Heart right ventricle (tissue), 16 donors: ENCODE measurements at places on chromosomes 11 and 22.

DNA sequence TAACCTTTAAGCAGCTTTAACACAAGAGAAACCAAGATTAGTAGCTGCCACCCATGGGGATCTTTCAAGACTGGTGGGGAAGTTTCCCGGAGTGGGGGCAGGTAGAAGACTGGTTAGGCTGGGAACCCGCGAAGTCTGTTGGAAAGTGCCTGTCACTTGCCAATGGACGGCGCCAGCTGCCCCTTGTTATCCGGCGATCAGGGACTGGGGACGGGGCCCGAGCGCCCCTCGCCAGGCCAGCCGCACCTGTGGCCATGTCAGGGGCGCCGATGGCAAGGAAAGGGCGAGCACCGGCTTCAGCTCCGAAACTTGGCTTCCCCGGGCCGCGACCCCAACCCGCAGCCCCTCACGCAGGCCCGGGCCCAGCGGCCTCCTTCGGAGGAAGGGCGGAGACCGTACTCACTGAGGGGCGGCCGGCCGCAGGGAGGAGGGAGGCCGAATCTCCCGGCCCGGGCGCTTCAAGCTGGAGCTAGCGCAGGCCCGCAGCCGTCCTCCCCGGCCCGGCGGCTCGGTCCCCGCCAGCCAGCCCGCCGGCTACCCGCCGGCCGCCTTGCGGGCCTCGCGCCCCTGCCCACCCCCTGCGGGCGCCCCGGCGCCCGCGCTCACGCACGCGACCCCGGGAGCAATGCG, 539 bp downstream of the EIF4ENIF1 start:
- peak; percentile 19 for DNase-seq
- H3K4me3 ChIP-seq: peak overlapping the region; percentile 91

- no peaks in the 10 kb centered on the region for H3K36me3 ChIP-seq
- no peaks in the 10 kb centered on the region for H3K27me3 ChIP-seq
- no peak overlapping the region for H3K27ac ChIP-seq
- no peaks in the 10 kb centered on the region for H3K4me1 ChIP-seq
Measured at GRCh38 chr11:92753161-92753560, 216.3 kb upstream of the MTNR1B start.

- no peak overlapping the region for H3K27ac ChIP-seq
- H3K36me3 ChIP-seq: peaks cover 86% of the 10 kb centered on the region
- H3K27me3 ChIP-seq: no peaks in the 10 kb centered on the region
- DNase-seq: no peak
- no peaks in the 10 kb centered on the region for H3K4me1 ChIP-seq
Measured at GRCh38 chr11:11370255-11370961, 17.4 kb upstream of the CSNK2A3 start.

DNA sequence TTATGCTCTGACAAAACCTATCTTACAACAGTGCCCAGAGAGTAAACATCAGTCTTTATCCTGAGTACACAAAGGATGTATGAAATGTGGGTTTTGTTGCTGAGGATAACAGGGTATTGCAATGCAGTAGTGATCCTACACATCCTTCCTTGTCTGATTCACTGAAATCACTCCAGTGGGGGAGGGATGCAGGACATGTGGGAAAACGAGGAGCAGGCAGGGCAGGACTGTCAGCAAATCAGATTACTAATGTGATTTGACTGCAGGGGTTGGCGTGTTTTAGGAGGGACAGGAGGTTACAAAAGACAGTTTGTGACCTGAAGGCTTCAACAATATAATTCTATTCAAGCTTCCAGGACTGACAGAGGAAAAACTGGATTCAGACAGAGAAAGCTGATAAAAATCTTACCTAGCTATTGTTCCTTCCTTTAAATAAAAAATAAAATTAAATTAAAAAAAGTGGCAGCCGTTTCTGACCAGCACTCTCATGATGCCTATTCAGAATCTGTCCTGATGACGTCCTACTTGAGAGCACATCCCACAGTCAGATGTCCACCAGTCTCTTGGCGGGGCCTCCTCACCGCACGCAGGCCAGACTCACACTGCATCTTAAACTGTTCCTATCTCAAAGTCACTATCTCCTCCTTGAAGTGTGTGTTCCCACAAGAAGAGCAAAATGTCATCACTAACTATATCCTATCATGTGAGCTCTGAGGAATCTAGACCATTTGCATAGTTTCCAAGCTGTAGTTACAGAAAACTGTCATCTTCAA, 50.6 kb upstream of the MN1 start:
- DNase-seq: no peak
- peaks cover 48% of the 10 kb centered on the region for H3K4me1 ChIP-seq
- no peaks in the 10 kb centered on the region for H3K27me3 ChIP-seq
- peaks cover 29% of the 10 kb centered on the region for H3K36me3 ChIP-seq

- H3K4me1 ChIP-seq: peaks cover 9% of the 10 kb centered on the region
- H3K4me3 ChIP-seq: no peak overlapping the region
- H3K27ac ChIP-seq: no peak overlapping the region
Measured at GRCh38 chr11:59197991-59198390, 14.7 kb downstream of the MPEG1 start.

DNA sequence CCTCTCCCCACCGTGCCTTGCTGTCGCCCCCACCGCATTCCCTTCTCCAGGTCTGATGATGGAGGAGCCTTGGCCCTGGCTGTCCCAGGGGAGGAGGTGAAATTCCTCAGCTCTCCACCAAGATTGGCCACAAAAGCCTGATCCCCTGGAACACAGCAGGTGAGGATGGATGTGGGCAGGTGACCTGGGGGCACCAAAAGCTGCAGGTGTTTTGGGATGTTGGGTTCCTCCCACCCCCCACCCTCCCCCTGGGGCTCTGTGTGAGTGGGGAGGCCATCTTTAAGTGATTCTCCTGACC, 639 bp downstream of the TRIOBP start:
- H3K4me1 ChIP-seq: peaks cover 6% of the 10 kb centered on the region
- no peak for DNase-seq
- H3K27ac ChIP-seq: no peak overlapping the region
- H3K36me3 ChIP-seq: peaks cover 22% of the 10 kb centered on the region

- H3K27me3 ChIP-seq: no peaks in the 10 kb centered on the region
- peaks cover 23% of the 10 kb centered on the region for H3K4me1 ChIP-seq
- H3K4me3 ChIP-seq: peak overlapping the region; percentile 80
- DNase-seq: no peak
- H3K27ac ChIP-seq: no peak overlapping the region
- H3K36me3 ChIP-seq: no peaks in the 10 kb centered on the region
Measured at GRCh38 chr22:31497148-31497938, 1.0 kb downstream of the SFI1 start.

GRCh38 chr11:126194121-126194543, 17.3 kb downstream of the RPUSD4 start:
- no peaks in the 10 kb centered on the region for H3K27me3 ChIP-seq
- H3K27ac ChIP-seq: no peak overlapping the region
- peaks cover 16% of the 10 kb centered on the region for H3K36me3 ChIP-seq
- H3K4me1 ChIP-seq: peaks cover 19% of the 10 kb centered on the region
- H3K4me3 ChIP-seq: no peak overlapping the region

GRCh38 chr22:20302438-20303228, 17.2 kb downstream of the DGCR6L start:
- no peaks in the 10 kb centered on the region for H3K36me3 ChIP-seq
- H3K27me3 ChIP-seq: peaks cover 15% of the 10 kb centered on the region
- no peak overlapping the region for H3K4me3 ChIP-seq
- peak; percentile 6 for DNase-seq
- H3K27ac ChIP-seq: no peak overlapping the region

DNA sequence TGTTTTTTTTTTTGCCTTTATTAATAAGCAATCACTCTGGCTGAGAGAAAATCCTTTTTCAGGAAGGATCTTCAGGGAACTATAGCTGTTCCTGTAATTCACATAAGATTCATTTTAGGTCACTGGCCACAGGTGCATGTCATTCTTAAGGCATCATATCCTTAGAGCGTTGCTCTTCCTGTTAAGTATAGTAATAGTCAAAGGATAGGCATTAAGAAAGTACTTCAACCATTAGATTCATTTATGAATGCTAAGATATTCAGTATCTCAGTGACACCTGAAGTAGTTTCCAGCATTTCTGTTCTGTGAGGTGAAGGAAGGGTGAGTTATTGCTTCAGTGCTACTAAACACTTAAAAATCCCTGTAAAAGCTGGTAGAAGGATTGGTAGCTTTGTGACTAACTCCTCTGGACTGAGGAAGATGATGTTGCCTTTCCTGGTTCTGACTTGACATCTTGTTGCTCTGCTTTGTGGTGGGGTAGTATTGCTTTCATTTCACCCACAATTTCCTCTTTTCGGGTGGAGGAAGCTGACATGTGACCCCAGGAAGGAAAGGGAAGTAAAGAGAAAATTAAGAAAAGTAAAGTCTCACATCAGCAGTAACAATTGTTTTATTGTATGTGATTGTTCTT, 34.7 kb downstream of the RNF169 start:
- no peak for DNase-seq
- no peak overlapping the region for H3K4me3 ChIP-seq
- H3K27me3 ChIP-seq: no peaks in the 10 kb centered on the region
- H3K4me1 ChIP-seq: peaks cover 33% of the 10 kb centered on the region

DNA sequence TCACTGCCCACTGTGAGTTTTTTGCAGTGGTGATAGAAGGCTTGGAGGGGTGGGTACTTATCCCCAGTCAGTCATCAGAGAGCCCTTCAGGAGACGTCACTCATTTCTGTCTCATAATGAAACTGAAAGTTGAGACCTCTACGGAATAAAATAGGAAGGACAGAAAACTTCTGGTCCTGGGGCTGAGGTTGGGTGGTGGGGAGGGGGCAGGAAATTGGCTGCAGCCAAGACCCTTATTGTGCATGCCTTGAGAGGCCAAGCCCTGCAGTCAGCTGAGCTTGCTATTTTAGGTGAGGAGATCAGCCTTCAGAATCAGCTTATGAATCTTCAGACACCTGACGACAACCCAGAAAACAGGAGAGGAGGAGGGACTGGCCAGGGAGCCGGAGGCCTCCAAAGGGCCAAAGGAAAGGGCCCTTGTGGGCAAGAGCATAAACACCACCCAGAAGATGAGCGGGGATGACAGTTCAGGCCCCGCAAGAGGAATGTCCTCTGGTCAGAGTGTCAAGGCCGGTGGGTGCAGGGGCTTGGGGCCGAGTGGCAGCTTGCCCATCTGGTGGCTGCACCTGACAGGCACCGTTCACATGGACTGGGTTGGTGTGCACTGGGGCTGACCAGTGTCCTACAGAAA, 17.9 kb upstream of the ADA2 start:
- H3K27me3 ChIP-seq: peaks cover 24% of the 10 kb centered on the region
- DNase-seq: no peak
- no peaks in the 10 kb centered on the region for H3K36me3 ChIP-seq
- no peak overlapping the region for H3K4me3 ChIP-seq

DNA sequence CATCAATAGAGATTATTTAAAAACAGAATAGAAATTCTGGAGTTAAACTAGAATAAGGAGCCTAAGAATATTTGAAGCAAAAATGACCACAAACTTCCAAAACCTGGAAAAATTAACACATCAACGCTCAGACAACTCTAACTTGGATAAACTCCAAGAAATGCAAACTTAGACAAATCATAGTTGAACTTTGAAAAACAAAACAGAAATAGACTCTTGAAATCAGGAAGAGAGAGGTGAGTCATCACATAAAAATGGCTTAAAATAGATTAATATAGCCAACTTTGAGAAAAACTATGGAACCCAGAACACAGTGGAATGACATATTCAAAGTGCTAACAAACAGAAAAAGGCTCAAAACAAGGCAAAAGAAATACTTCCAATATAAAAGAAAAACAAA, 974.2 kb downstream of the JRKL start:
- no peak overlapping the region for H3K4me3 ChIP-seq
- H3K4me1 ChIP-seq: no peaks in the 10 kb centered on the region
- H3K36me3 ChIP-seq: no peaks in the 10 kb centered on the region
- DNase-seq: no peak
- H3K27ac ChIP-seq: no peak overlapping the region

DNA sequence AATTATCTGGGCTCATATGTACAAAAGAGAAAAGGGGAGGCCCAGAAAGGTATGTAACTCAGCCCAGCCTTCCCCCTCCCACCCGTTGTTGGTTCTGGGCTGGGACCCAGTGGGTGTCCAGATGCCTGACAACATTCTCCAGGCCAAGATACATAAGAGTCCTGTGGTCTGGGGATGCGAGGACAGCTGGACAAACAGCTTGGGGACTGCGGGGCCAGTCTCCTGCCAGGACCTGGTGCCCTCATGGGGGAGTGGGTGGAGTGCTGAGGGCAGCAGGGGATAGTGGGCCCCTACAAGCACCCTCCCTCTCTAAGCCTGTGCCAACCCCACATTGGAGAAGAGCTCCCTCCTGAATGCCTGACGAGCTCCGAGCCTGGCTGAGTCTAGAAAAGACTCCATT, 3.5 kb upstream of the SLC22A6 start:
- H3K27me3 ChIP-seq: no peaks in the 10 kb centered on the region
- H3K27ac ChIP-seq: no peak overlapping the region
- DNase-seq: no peak
- H3K4me1 ChIP-seq: no peaks in the 10 kb centered on the region

DNA sequence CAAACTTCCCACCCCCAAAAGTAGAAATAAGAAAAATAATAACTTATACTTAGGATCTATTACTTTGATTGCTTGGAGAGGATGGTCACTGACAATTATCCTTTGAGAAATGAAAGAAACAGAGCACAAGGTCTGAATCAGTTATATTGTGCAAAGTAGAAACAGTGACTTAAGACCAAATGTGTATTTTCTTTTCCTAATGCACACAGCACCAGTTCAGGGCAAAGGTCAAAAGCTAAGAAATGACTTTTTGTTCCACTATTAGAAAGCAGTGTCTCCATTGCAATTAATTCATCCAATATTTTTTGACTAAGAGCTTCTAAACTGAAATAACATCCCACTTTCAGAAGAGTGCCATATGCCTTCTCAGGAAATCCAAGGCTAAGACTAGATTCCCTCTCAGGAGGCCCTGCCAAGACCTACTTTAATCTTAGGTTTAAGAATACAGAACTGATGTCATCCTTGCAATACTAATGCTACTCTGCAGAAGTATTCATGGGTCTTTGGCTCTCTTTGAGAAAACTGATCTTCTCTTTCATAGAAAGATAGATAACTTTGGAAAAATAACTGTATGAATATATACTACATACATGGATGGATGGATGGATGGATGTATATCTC, 147.0 kb downstream of the APOL5 start:
- no peaks in the 10 kb centered on the region for H3K27me3 ChIP-seq
- no peaks in the 10 kb centered on the region for H3K36me3 ChIP-seq
- H3K4me3 ChIP-seq: no peak overlapping the region
- H3K4me1 ChIP-seq: peaks cover 62% of the 10 kb centered on the region
- no peak overlapping the region for H3K27ac ChIP-seq

- no peak overlapping the region for H3K27ac ChIP-seq
- H3K4me1 ChIP-seq: no peaks in the 10 kb centered on the region
- H3K36me3 ChIP-seq: no peaks in the 10 kb centered on the region
- no peak for DNase-seq
- no peak overlapping the region for H3K4me3 ChIP-seq
- H3K27me3 ChIP-seq: no peaks in the 10 kb centered on the region
Measured at GRCh38 chr11:97607291-97608000, 1217.6 kb downstream of the JRKL start.

- H3K27me3 ChIP-seq: no peaks in the 10 kb centered on the region
- H3K4me3 ChIP-seq: no peak overlapping the region
- no peak for DNase-seq
- H3K36me3 ChIP-seq: no peaks in the 10 kb centered on the region
Measured at GRCh38 chr22:36430863-36431262, 43.1 kb upstream of the MYH9 start.
